ENCODE measurements at places on chromosomes 12 and 14. TPM values are rescaled to one million over a fixed set of nuclear protein-coding genes. Genes with fewer than 3 reads are reported as not detected.

Gene HCAR1
- total RNA-seq, result 0.08 TPM

Gene LALBA
- total RNA-seq, result not detected

Gene NAB2
- total RNA-seq, result 14.0 TPM

Gene OVCH1
- not detected for total RNA-seq

Gene FIGNL2
- total RNA-seq, result 0.21 TPM

Gene ETFBKMT
- total RNA-seq, result 0.82 TPM

Gene IRAK3
- 1.3 TPM for total RNA-seq

Gene WBP11
- 50.6 TPM for total RNA-seq

Gene MRPL51
- total RNA-seq, result 277 TPM

Gene BCL11B
- 0.44 TPM for total RNA-seq

Gene PTPRO
- total RNA-seq, result 0.09 TPM

Gene ACSM4
- not detected for total RNA-seq

Gene CIROP
- not detected for total RNA-seq

Gene ANKRD52
- 47.0 TPM for total RNA-seq

Gene MIP
- total RNA-seq, result 0.15 TPM

Gene TPH2
- total RNA-seq, result not detected

Gene BEGAIN
- total RNA-seq, result 6.1 TPM

Gene MYF5
- total RNA-seq, result not detected

Gene REM2
- 0.23 TPM for total RNA-seq

Gene YBX3
- total RNA-seq, result 279 TPM

Gene NR2C1
- total RNA-seq, result 26.4 TPM

Gene STXBP6
- 2.9 TPM for total RNA-seq

Gene VTI1B
- total RNA-seq, result 91.3 TPM

Gene KLRD1
- not detected for total RNA-seq

Gene HSPB8
- 18.3 TPM for total RNA-seq

Gene BHLHE41
- total RNA-seq, result 0.46 TPM

Gene CCDC175
- total RNA-seq, result not detected

Gene AQP2
- total RNA-seq, result not detected

Gene CLEC6A
- total RNA-seq, result not detected

Gene DBX2
- not detected for total RNA-seq

Gene ASB2
- total RNA-seq, result 0.76 TPM

Gene ACIN1
- 97.5 TPM for total RNA-seq

Gene SMARCD1
- total RNA-seq, result 70.9 TPM

Gene KRT2
- total RNA-seq, result not detected

Gene SYNDIG1L
- total RNA-seq, result not detected

Gene UBC
- 1,408 TPM for total RNA-seq

Gene CD69
- total RNA-seq, result not detected

Gene KCNJ8
- total RNA-seq, result 0.27 TPM

Gene GYS2
- 0.23 TPM for total RNA-seq

Gene CPNE6
- 0.14 TPM for total RNA-seq

Gene STRN3
- total RNA-seq, result 17.8 TPM

Gene PRH2
- not detected for total RNA-seq

Gene HAL
- 0.74 TPM for total RNA-seq

Gene KRT7
- 4,985 TPM for total RNA-seq

Gene OTOGL
- not detected for total RNA-seq

Gene GALNT6
- total RNA-seq, result 2.5 TPM

Gene KITLG
- total RNA-seq, result 21.9 TPM

Gene CEBPE
- total RNA-seq, result not detected

Gene ASPG
- total RNA-seq, result 0.03 TPM

Gene GLI1
- total RNA-seq, result 4.5 TPM

Gene SPATS2
- total RNA-seq, result 30.1 TPM

Gene ABCC9
- 0.02 TPM for total RNA-seq

Gene TCL1A
- not detected for total RNA-seq

Gene MANSC4
- total RNA-seq, result not detected

Gene FOXG1
- 0.25 TPM for total RNA-seq

Gene CAPS2
- total RNA-seq, result 1.1 TPM

Gene RAB21
- 49.6 TPM for total RNA-seq

Measured in A549 treated with dexamethasone at 1 μM for 4 hours (cell line).